Esophagus muscularis mucosa (tissue), 4 donors: ENCODE measurements at places on chromosomes 4 and X.

GRCh38 chr4:122010610-122011009, 58.8 kb upstream of the TRPC3 start:
- no peak for DNase-seq

DNA sequence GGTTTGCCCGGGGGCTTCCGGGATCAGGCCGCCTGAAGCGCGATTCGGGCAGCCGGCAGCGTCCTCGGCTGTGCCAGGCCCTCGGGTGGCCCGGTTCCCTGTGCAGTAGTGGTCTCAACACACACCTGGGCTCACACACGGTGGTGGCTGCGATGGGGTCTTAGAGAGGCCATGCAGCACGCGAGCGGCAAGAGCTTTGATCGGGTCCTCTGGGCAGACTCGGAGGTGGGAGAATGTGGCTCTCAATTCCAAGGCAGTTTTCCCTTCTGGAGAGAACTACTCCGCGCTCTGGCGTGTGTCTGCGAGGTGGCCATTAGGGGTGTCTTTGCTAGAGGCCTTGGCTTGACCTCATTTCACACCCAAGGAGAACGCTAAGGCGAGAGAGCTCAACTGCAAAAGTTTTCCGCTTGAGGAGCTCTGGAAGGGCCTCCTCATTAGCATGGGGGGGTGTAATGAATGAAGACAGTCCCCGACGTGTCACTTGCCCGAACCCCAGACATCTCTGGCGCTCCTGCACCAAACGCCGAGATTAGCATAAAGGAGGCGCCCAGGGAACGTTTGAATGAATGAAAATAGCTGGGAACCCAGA, 771 bp upstream of the RBPJ start:
- no peak for DNase-seq

- no peak for DNase-seq
Observed at GRCh38 chr4:6179362-6179761, 21.0 kb downstream of the JAKMIP1 start.

GRCh38 chr4:158837527-158838141, 68.8 kb downstream of the FNIP2 start:
- DNase-seq = no peak

DNA sequence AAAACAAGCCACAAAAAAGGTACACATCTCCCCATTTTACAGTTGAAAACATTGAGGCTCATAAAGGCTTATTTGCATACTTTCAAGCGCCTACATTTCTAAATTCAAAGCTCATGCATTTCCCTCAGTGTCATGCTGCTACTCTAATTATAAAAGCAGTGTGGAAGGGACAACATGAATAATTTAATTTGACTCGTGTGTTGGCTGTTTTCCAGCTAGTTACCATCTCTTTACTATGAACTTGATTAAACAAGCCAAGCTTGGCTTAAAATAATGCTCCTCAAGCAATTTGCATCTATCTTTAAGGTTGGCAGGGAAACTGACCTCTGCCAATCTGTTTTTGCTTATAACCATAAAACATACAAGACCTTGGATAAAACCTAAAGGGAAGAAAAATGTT, 252.5 kb upstream of the NEIL3 start:
- no peak for DNase-seq

- no peak for DNase-seq
Observed at GRCh38 chr4:141275834-141276233, 55.1 kb downstream of the ZNF330 start.

DNA sequence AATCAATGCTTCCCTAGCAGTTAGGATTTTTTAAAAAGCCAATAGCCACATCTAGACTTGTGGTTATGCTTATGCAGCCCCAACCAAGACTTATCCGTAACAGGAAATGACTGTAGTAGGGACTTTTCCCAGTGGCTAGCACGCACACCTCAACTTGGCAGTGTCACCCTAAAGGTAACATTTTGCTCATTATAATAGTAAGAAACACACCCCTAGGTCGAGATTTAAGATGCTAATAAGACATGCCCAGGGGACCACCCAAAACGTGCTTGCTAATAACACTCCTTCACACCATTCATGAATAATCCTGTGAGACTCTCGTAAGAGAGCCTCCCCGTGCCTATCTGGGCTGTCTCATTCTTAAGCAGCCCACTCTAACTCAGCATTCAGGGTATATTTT, 195.3 kb downstream of the CHIC1 start:
- no peak for DNase-seq

DNA sequence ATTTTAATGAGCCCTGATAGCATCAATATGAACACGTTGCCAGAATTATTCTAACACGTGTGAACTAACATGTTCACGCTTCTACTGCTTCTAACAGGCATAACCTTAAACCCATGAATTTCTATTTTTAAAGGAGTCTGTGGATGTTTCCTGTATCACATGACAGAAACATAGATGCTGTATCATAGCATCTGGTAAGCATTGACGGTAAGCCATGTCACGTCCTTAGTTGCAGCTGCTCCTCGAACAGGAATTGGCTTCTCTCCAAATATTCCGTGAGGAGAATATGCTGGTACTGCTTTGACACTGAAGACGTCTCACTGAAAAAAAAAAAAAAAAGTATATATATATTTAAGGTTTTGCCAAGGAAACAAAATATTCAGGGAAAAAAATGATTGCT, 105.1 kb upstream of the MXRA5 start:
- DNase-seq = no peak

DNA sequence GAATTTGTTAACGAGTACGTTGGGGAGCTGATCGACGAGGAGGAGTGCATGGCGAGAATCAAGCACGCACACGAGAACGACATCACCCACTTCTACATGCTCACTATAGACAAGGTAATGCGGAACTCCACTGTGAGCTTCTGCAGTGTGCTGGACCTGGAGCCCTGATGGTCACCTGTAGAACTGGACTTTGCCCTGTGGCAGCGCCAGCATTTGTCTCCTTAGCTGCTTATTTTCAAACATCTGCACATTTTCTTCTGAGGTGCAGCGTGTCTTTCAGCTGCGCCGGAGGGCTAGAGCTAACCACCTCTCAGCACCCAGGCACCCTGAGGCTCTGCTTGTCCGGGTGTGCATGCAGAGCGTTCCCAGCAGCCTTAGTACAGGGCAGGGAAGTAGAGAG, 47.7 kb downstream of the NELFA start:
- DNase-seq = no peak

DNA sequence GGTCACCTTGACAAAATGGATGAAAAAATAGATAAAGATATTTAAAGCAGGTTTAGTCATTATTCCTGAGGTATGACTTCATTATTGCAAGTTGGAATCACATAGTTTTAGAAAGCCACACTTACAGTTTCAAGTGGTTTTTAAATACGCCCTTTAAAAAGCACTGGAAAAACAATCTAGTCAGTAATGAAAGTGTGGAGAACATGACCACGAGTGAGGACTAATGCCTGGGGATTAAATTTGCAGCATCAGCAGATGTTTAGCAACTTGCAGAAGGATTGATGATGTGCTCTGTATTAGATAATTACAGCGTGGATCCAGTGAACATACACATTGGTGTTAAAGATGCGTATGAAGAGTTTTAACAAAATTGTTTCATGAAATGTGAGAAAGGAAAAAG, 5.9 kb downstream of the SPARCL1 start:
- DNase-seq = no peak

DNA sequence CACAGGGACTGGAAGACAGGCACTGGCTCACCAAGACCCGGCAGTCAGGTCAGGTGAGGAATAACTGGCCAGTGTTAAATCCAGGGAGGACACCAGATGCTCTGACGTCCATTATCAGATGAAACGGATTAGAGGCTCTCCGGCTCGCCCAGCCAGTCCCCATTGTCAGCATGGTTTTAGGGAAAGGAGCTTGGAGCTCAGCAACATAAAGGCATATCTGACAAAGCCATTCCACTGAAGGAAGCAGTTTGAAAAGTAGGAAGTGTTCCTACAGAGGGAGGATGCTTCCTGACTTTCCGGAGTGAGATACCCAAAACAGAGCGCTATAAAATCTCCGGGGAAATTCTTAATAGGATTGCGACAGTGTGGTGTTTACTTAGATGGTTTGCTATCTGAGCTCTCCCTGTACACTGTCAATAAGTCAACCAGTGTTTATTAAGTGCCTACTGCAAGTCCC, 14.8 kb downstream of the NDNF start:
- no peak for DNase-seq

DNA sequence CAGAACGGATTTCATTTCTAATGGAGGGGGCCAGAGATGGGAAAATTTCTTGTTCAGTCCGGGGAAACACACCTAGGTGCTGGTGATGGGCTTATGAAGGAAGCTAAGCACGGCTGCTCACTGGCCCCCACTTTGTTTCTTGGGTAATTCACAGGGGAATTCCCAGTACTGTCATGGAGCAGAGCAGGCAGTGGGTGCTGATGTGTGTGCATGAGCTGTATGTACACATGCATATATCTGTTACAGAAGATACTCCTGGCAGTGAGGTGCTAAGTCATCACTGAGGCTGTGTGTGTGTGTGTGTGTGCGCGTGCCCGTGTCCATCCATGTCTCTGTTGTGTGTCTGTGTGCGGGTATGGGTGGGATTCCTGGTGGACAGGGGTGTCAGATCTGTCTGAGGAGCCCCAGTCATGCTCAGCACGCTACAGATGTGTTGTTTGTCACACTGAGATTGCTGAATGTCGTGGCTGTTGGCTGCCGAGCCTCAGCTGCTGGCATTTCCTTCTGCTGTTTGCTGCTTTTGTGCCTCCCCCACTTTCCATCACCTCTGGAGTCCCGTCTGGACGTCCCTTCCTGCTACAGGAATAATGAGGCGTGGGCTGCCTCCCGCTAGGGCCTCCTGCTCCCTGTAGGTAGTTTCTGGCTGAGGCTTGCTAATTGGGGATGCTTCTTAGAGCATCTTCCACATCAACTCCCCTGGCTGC, 53.3 kb downstream of the JADE1 start:
- no peak for DNase-seq

GRCh38 chr4:76544725-76545124, 109.7 kb downstream of the SHROOM3 start:
- DNase-seq = no peak

GRCh38 chr4:13765539-13765938, 138.0 kb upstream of the BOD1L1 start:
- DNase-seq = no peak
